ENCODE measurements at places on chromosomes 2 and 18. TPM values are rescaled to one million over a fixed set of nuclear protein-coding genes. Genes with fewer than 3 reads are reported as not detected.

The ANKRD62 gene
- polyA plus RNA-seq, result not detected

The BCL11A gene
- polyA plus RNA-seq, result 22.7 TPM

The DYNAP gene
- not detected for polyA plus RNA-seq

The SCG2 gene
- 63.4 TPM for polyA plus RNA-seq

The CLEC4F gene
- not detected for polyA plus RNA-seq

The LONRF2 gene
- polyA plus RNA-seq, result 5.4 TPM

The MAP3K19 gene
- polyA plus RNA-seq, result not detected

The SGPP2 gene
- polyA plus RNA-seq, result 17.2 TPM

The FAM124B gene
- 0.29 TPM for polyA plus RNA-seq

The DIS3L2 gene
- 14.8 TPM for polyA plus RNA-seq

The ARHGAP25 gene
- 4.9 TPM for polyA plus RNA-seq
